ENCODE measurements at places on chromosomes 16 and 17.

DNA sequence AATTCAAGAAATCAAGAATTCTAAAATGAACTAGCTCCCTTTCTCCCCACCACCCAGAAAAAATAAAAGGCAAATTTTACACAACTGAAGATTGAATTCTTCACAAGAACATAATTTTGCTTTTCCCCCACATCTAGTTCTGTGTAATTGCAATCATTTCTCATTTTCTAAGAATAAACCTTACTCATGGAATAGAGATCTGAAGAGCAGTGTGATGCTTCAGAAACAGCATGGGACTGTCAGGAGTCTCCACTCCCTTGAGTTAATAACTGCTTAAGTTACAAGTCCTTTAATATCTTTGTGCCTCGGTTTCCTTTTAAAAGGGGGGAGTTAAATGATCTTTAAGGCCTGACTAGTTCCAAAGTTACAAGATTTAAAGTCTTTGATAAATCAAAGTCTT is 53.7 kb downstream of the CACNG1 start:
- peak; percentile 54 for DNase-seq

DNA sequence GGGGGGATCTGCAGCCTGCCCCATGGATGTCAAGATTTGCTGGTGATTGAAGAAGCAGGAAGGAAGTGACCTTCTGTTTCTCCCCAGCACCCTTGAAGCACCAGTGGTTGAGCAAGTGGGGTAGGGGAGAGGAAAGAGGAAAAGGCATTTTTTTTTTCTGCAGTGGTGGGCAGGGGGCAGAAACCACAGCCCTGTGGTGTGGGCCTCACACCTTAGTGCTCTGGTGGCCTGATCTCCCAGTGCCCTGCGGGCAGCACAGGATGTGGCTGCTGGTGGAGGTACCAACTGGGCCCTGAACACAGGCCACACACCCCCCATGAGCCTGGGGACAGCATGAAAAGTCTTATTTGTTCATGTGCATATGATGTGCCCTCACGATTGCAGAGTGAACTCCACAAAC is 7.1 kb downstream of the ITGAD start:
- peak; percentile 61 for DNase-seq

- DNase-seq, result no peak
These were observed 22.3 kb upstream of the SMG1 start for GRCh38 chr16:18948372-18949020.

DNA sequence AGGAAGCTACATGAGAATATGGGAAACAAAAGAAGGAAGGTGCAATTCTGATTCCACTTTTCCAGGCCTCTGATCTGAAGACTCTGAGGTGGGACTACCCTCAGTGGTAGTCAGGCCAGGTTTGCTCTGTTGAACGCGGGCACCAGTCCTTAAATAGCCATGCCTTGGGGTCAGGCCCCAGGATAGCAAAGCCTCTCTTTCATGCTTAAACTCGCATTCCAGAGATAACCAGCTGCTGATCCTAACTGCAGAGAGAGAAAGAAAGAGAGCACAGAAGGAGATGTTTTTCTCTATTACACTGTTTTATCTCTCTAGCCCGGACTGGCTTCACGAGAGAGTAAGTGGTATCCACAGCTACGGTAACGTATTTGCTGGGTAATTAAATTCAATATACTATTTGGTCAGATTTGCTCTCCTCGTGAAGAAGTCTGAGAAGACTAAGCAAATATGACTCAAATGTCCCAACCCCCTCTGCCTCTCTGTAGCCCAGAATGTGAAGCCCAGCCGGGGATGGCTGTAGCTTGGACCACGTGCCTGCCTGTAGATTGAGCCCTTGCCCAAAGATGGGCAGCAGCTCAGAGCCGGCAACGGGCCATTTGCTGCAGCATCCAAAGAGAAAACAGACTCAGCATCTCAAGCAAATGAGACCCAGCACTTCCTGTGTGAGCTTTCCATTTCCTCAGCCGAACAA is 122.2 kb downstream of the SMG6 start:
- no peak for DNase-seq

- DNase-seq, result no peak
These were observed 132.6 kb upstream of the CACNG5 start for GRCh38 chr17:66702106-66702936.

DNA sequence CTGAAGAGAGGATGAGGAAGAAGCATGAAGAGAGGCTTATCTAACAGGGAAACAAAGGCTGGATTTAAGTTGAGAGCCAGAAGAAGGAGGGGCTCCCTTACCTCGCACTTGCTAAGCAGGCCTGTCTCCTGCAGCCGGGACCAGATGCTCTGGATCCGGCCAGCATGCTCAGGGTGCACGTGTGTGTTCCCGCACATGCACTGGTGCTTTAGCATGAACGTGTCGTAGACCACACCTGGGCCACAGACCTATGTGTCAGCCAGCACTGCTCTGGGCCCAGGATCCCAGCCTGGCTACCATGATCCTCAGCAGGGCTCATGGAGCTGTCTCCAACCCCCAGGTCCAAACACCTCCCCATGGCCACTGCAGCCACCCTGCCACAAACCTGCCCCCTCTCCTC is 14.4 kb downstream of the G6PC3 start:
- DNase-seq, result no peak

DNA sequence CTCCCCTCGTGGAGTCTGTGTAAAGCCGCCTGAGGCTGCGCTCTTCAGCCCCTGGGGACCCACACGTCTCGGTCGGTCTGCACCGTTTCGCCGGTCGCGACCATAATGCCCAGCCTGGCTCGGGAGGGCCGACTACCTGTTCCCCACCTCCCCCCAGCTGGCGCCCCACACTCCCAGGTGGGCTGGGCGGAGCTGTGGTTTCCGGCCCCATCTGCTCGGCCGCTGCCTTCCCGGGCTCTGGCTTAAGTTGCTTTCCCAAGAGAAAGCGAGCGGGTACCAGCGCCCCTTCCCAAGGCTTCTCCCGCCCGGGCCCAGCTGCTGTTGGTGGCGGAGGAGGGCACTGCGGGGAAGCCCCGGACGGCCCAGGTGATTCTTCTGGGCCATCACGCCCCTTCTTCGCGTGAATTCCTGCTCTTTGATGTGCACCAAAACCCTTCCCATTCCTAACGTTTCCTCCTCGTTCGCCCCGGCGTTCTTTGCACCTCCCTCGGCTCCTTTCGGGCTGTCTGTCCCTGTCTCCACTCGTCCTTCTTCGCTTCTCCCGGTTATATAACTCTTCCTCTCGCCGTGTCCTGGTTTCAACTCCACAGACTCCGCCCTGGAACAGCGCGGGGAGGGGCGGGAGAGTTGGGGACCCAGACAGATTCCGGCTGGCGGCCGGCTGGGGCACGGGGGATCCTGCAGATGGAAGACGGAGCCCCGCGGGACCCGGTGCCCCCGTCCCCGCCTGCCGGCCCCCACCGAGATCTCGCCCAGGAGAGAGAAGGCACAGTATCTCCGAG is 2.0 kb downstream of the KDM6B start:
- DNase-seq, result peak; percentile 78

DNA sequence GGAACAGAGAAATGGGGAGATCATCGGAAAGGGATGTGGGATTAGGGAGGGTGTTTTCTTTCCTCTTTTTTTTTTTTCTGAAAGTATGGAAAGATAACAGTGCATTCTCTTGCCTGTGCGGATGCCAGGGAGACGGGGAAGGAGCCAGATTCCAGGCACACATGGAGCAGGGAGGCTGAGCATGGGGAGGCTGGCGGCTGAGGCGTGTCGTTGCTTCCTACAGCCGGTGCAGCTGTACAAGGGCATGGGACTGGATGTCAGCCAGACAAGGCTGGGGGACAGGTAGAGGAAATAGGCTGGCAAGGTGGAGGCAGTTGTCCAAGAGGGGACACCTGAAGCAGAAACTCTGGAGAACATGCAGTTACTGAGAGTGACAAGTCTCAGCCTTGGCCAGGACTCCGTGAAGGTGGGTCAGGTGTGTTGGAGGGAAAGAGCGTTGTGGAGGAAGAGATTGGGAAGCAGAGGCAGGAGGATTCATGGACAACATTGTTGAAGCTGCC is 16.6 kb upstream of the ADORA2B start:
- no peak for DNase-seq

- DNase-seq, result peak; percentile 22
These were observed 430 bp downstream of the TSEN54 start for GRCh38 chr17:75516619-75517296.

- peak; percentile 28 for DNase-seq
These were observed 252.3 kb downstream of the SNX29 start for GRCh38 chr16:12228602-12229499.

- DNase-seq, result no peak
These were observed 312.2 kb upstream of the MAF start for GRCh38 chr16:79912592-79913310.

DNA sequence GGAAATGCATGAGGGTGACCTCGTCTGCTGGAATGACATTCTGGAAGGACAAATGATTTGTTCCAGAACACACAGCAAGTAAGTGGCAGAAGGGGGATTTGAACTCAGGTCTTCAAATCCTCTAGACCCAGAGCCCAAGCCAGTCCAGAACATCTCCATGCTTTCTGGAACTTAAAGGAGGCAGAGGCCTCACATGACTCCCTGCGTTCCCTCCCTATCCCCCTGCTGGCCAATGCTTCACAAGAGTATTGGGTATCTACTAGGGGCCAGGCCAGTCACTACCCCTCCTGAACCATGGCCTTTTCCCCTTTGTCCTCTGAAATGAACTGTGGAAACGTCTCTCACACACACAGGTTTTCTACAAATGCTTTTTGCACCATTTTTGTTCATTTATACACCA is 7.6 kb upstream of the BEAN1 start:
- DNase-seq, result no peak

- DNase-seq, result no peak
These were observed 1.0 kb downstream of the GDE1 start for GRCh38 chr16:19520861-19521331.

- DNase-seq, result no peak
These were observed at the start of gene B4GALNT2 for GRCh38 chr17:49132699-49133364. Gene B4GALNT2, plus strand, starts transcription at chr17:49132769. Its CDS starts 24 bp downstream, at chr17:49132793.

- DNase-seq, result peak; percentile 83
These were observed 643.2 kb downstream of the WWOX start for GRCh38 chr16:78742501-78743283.

DNA sequence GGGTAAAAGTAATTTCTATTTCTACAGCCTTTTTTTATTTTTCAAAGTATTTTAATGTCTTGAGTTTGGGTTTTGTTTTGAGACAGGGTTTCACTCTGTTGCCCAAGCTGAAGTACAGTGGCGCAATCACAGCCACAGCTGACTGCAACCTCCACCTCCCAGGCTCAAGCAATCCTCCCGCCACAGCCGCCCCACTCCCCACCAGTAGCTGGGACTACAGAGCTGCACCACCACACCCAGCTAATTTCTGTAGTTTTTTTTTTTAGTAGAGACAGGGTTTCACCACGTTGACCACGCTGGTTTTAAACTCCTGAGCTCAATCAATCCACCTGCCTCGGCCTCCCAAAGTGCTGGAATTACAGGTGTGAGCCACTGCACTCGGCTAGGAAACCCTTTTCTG is 44.0 kb downstream of the TUBD1 start:
- DNase-seq, result peak; percentile 88

DNA sequence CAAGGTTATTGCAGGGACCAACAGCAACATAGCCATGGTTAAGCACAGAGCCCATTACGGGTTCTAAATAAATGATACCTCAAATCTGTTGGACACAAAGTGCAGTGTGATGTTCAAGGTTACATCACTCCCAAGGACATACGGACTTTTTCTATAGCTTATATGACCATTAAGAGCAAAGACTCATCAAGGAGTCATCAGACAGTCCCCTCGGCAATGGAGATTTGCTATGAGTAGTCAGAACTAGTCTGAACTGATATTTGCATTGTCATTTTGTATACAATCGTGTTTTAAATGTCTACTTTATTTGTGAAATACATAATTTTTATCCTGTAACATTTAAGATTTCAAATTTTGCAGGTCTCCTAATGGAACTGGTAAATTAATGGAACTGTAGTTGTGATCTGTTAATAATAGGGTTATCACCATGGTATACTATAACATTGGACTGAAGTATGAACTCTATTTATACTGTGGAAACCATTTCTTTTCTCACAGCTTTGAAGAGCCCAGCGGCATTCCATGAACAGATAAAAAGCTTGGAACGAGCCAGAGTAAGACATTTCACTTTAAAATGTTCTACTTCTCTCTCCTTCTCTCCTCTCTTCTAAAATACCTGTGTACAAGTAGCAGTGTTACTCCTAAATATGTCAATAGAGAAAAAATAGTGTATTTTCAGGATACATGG is 140.9 kb downstream of the MRTFB start:
- DNase-seq, result no peak

DNA sequence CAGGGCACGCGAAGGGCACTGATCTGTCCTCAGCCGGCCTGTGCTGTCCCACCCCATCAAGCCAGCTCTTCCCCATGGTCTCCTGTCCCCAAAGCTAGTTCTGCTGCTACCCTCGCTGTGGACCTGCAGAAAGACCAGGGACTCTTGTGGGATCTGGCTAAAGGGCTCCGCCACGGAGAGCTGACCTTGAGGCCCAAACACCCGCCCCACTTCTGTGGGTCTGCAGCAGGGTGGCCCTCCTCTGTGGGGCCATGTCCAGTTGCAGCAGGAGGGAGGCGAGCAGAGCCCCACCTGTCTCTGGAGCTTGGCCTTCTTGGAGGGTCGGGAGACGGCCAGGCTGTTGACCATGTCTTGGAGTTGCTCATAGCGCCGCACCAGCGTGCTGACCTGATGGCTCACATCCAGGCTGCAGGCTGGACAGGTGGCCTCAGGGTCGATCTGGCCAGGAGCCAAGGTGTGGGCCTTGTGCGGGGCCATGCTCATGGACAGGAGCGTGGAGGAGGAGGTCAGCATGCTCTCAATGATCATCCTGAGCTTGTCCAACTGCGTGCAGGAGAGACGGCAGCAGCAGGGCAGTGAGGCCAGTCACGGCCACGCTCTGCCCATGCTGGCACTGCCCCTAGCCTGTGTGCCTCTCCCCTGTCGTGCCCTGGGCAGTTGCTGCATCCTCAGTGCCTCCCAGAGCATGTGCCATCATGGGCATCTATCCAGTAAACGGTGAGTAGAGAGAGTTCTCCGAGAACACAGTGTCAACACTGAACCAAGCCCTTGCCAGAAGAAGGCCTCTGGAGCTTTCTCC is 16.6 kb downstream of the UBALD2 start:
- DNase-seq, result no peak

- no peak for DNase-seq
These were observed 12.9 kb downstream of the AKAP1 start for GRCh38 chr17:57097832-57098421.

DNA sequence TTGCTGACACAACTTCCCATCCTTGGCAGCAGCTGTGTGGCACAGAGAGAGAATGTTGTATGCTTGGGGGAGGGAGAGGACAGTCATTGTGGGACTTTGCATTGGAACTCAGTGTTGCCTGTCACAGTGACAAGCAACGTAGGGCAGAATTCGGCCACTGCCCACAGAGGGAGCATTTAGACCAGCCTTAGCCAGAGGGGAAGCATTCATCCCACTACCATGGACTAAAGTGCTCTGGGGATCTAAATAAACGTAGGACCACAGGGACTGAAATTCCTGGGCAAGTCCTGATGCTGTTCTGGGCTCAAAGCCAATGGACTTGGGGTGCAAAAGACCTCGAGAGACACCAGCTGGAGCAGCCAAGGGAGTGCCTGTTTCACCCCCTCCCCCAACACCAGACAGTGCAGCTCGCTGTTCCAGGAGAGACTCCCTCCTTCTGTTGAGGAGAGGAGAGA is 44.9 kb downstream of the ABCA8 start:
- DNase-seq, result peak; percentile 45

- no peak for DNase-seq
These were observed 206.7 kb downstream of the CDH13 start for GRCh38 chr16:82833378-82833993.
